Type B pancreatic cell (in vitro differentiated cells): ENCODE measurements at places on chromosomes 11 and 22. TPM values are rescaled to one million over a fixed set of nuclear protein-coding genes. Genes with fewer than 3 reads are reported as not detected.

- H3K4me1 ChIP-seq, result no peaks in the 10 kb centered on the region
- no peak overlapping the region for H3K27ac ChIP-seq
- no peak for DNase-seq
- H3K27me3 ChIP-seq, result peaks cover 5% of the 10 kb centered on the region
- H3K4me3 ChIP-seq, result no peak overlapping the region
Observed at GRCh38 chr11:32820497-32820896, 9.2 kb upstream of the PRRG4 start.

DNA sequence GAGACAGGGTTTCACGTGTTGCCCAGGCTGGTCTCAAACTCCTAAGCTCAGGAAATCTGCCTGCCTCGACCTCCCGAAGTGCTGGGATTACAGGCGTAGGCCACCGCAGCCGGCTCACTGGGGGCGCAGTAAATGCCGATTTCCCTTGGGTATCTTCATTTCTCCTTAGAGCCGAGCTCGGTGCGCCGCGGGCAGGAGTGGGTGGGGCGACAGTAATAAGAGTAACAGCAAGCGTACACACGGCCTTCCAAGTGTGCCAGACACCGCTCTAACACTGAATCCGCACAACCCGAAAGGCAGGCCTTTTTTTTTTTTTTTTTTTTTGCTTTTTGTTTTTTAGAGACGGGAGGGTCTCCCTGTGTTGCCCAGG is 500 bp upstream of the ADSL start:
- peak overlapping the region; percentile 98 for H3K27ac ChIP-seq
- H3K4me1 ChIP-seq, result peaks cover 7% of the 10 kb centered on the region
- DNase-seq, result no peak
- H3K4me3 ChIP-seq, result peak overlapping the region; percentile 99
- no peaks in the 10 kb centered on the region for H3K27me3 ChIP-seq
- peaks cover 3% of the 10 kb centered on the region for H3K36me3 ChIP-seq

CRACR2B gene
- total RNA-seq, result 10.3 and 19.3 TPM in 2 replicates

RRP8 gene
- 19.7 and 23.5 TPM in 2 replicates for total RNA-seq

GGT5 gene
- total RNA-seq, result 0.14 and 0.80 TPM in 2 replicates

PHLDB1 gene
- total RNA-seq, result 21.2 and 63.1 TPM in 2 replicates
